Prostate gland (tissue), 2 donors: ENCODE measurements at places on chromosomes 13 and 19. TPM values are rescaled to one million over a fixed set of nuclear protein-coding genes. Genes with fewer than 3 reads are reported as not detected.

GRCh38 chr19:49664171-49665035, 1.3 kb downstream of the IRF3 start:
- DNase-seq, result peak; percentile 91

GRCh38 chr19:57010541-57010940, 109.2 kb upstream of the USP29 start:
- no peak for DNase-seq

DNA sequence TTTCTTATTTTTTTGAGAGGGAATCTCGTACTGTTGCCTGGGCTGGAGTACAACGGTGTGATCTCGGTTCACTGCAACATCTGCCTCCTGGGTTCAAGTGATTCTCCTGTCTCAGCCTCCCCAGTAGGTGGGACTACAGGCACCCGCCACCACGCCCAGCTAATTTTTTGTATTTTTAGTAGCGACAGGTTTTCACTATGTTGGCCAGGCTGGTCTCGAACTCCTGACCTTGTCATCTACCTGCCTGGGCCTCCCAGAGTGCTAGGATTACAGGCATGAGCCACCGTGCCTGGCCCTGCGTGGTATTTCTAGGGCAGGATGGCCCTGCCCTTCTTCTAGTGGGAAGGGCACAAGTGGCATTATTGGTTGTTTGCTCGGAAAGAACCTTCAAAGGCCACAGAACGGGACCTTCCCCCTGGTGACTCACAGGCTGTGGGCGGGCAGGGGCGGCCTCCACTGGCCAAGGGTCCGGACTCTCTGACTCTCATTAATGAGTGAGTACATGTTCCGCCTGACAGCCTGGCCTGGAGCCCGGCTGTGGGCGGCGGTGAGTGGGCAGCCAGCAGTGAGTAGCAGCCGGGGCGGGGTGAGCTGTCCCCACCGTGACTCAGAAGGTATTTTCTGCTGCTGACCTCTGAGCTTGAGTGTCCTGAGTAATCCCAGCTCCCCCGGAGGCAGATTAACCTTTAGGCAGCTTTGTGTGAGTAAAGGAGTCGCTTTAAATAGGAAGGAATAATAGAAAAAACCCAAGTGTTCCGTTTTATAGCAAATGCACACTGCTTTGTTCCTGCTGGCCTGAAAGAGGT, 5.1 kb downstream of the DOT1L start:
- peak; percentile 93 for DNase-seq

GRCh38 chr13:113646376-113646775, 11.6 kb downstream of the ATP4B start:
- DNase-seq, result no peak

- no peak for DNase-seq
These were observed 3.2 kb upstream of the ZNF850 start for GRCh38 chr19:36775768-36776167.

- no peak for DNase-seq
These were observed 115.9 kb downstream of the ABCC4 start for GRCh38 chr13:95185311-95185710.

DNA sequence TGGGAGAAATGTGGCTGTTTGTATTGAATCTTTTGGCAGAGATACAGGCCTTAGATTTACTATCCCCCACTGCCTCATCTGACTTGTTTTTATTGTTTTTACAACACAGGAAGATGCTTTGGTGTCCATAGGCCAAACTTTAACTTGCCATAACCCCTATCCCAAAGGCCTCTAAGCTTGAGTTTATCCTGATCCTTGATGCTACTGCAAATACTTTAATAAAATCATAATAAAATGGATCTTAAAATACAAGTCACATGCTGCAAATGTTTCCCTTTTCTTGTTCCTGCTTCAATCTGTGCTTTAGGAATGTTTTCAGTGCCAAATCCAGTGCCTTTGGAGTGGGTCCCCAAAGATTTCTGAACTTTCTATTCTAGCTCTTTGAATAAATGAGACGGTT, 770.6 kb downstream of the DACH1 start:
- DNase-seq, result no peak

DNA sequence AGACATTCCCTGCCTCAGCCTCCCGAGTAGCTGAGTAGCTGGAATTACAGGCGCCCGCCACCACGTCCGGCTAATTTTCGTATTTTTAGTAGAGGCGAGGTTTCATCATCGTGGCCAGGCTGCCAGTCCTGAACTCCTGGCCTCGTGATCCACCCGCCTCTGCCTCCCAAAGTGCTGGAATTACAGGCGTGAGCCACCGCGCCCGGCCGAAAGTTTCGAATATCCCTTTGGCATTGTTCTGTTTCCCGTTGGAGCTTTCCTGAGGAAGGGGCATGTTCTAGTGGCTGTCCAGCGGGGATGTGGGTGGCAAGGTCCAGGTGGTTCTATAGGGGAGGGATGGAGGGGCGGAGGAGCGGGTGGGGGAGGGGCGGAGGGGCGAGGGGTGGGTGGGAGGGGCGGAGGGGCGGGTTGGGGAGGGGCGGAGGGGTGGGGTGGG, 2.1 kb upstream of the BSG start:
- no peak for DNase-seq

DNA sequence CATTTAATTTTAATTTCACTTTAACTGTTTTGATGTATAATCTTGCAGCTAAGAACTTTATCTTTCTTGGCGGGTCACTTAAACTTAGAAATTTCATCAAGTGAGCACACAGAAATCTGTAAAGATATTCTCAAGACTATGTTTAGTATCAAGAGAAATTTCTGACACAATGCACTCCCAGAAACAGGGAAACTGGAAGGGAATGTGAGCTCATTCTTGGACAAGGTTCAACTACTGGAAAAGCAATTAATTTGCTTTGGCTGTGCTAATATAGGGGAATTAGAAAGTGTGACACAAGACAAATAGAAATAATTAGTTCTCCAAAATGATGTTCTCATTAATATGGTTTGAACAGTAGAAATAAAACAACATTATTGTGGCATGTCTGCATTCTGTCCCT, 402.3 kb downstream of the DACH1 start:
- DNase-seq, result no peak

DNA sequence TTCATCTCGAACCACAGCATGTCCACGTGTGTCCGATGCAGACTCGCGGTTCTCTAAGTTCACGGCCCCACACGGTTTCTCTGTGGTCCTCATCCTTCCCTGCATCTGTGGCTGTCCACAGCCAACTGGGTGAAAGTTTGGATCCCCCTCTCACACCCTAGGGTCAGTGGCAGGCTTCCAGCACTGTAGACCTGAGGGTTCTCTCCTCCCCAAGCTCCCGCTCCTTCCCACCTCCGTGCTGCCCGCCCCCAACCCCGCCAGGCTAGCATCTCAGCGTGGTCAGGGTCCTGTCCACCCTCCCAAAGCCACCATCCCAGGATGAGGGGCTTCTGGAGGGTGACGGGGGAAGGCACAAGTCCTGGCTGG, 3.0 kb downstream of the ANGPTL4 start:
- DNase-seq, result no peak

- DNase-seq, result no peak
These were observed 4.1 kb upstream of the NTN5 start for GRCh38 chr19:48676887-48677286.

- DNase-seq, result no peak
These were observed 73.2 kb upstream of the MCF2L start for GRCh38 chr13:112895521-112896465.

DNA sequence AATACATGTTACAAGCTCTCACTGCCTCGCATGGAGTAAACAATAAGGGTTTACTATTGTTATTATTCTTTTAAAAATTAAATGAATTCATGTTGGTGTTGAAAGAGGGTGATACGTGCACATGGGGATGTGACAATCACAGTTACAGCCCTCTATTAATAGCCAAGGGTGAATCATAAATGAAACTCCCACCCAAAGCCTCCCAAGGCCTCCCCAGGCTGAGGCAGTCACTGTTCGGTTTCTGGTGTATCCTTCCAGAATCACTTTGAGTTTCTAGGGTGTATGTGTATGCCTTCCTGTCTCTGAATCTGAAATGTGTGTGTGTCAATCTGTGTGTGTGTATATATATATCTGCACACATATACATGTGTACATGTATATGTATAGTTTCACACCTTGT, 73.4 kb downstream of the AKAP11 start:
- DNase-seq, result no peak

DNA sequence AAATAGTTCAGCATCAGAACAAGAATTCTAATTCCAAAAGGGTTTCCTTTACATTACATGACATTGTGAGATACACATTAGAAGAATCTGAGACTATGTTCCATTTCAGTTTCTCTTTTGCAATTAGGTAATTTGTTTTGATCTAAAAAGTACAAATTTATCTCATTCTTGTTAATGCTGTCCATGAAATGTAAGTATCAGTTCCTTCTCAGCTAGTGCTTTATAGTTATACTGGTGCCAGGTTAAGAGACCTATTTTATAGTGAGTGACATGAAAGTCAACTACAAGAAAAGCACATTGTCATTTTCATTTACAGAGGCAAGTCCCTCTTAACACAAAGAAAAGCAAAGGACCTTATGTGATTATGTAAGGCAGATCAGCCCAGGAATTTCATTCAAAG, 43.9 kb downstream of the RCBTB2 start:
- DNase-seq, result no peak

- DNase-seq, result no peak
These were observed 88.6 kb downstream of the DCT start for GRCh38 chr13:94390881-94391280.

DNA sequence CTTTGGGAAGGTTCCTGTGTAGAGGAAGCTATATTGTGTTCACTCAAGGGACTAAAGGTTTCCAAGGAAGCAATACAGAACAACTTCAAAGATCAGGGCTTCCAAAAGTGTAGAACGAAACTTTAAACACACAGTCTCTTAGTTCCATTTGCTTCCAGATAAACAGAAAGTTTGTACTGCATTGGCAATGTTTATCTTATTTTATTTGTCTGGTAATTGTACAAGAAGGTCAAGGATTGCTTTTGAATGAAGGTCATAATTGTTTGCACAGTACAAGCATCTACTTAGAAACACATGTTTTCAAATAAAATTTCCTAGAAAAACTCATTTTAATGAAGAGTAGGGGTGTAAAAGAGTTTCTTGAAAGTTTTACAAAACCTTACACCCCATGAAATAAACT, 712.7 kb upstream of the SGCG start:
- DNase-seq, result no peak

DNA sequence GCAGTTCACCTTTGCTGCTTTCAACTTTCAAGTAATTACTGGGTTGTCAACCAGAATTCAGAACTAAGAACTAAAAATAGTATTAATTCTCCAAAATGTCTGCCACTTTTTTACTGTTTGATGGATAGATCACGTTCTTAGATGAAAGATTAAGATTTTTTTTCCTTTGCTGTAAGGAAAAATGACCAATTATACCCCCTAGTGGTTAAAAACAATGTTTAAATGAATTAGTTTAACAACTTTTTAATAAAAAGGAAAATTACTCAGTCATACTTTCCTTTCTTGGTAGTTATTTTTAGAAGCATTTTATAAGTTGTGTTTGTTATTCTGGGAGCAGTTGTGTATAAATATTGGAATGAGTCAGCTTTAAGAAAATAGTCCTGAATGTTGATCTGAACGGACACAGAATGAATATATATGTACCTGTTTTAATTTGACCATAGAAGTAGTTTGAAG, 4.6 kb downstream of the TM9SF2 start:
- DNase-seq, result no peak

- no peak for DNase-seq
These were observed 89.6 kb downstream of the LMO7 start for GRCh38 chr13:75725736-75726135.

DNA sequence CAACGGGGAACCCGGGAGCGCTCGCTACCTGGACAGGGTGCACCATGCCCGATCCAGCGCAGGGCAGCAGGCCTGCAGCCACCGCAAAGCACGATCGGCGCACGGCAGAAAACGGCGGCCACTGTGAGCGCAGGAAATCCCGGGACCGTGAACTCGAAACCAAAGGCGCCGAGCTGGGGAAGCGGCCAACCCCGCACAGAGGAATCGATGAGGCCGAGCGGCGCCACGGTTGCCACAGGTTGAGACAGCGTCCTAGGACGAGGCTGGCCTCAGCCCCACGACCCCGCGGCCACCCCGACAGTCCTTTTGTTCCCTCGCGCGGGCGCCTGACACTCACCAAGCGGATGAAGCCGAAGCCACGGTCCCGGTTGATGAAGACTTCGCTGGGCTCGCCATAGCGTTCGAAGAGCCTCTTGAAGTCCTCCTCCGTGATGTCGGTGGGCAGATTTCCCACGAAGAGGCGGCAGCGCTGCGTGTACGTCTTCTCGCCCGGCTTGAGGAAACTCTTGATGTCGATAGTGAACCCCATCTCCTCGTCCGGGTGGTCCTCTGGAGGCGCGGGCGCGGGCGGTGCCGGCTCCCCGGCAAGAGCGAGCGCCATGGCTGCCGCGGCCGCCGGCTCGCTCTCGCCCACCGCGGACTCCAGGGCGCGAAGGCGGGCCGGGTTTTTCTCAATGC, 557 bp downstream of the PSPC1 start:
- DNase-seq, result peak; percentile 34

- DNase-seq, result no peak
These were observed 68.9 kb upstream of the TDRD3 start for GRCh38 chr13:60328073-60328472.

DNA sequence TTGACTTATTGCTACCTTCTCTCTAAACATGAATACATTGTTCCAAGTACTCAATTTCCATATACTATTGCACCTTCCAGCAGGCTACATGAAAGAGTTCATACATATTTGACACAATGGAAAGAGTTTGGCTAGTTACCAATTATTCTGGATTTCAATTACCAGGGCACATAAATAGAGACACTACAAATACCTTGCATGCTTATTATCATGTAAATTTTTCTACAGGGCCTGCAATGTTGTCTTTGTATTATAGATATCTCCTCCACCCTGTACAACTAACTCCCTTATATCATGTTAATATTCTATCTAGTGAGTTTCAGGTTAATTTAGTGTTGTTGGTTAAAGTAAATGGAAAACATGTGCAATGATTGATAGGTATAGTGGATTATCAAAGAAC, 540.7 kb upstream of the SLITRK5 start:
- DNase-seq, result no peak

DNA sequence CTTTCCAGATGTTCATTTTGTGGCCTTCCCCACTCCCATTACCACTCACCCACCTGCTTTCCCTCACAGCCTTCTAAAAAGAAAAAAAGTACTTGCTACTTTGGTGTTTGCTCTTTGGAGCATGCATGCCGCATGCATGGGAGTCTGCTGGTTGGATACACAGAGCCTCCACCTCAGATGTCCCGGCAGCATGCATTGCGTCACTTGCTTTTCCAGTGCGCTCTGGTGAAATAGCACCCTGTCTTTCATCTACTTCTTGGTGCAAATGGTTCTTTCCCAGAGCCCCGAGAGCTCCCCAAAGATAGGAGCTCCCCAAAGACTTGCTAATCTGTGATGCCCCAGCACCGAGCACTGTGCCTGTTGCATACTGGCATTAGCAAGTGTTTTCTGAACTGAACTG, 333.2 kb upstream of the ZNF507 start:
- no peak for DNase-seq

The CEACAM1 gene
- total RNA-seq, result 21.4 TPM

The CACNG7 gene
- not detected for total RNA-seq

The ZNF665 gene
- total RNA-seq, result 26.1 TPM

The ERICH6B gene
- total RNA-seq, result not detected

The CAPN12 gene
- 2.3 TPM for total RNA-seq

The BRME1 gene
- 12.6 TPM for total RNA-seq

The REEP6 gene
- total RNA-seq, result 349 TPM

The DENND1C gene
- total RNA-seq, result 0.91 TPM

The ZNF681 gene
- total RNA-seq, result 2.0 TPM

The ZBTB32 gene
- 3.1 TPM for total RNA-seq

The LIPE gene
- 10.2 TPM for total RNA-seq

The RTBDN gene
- total RNA-seq, result not detected

The PSG11 gene
- not detected for total RNA-seq

The TMEM145 gene
- total RNA-seq, result not detected

The FAM98C gene
- 59.5 TPM for total RNA-seq

The ADGRE1 gene
- 1.2 TPM for total RNA-seq

The RSPH6A gene
- 0.50 TPM for total RNA-seq
